ENCODE measurements at places on chromosomes 7 and 10.

GRCh38 chr10:96971324-96971723, 139.2 kb downstream of the LCOR start:
- DNase-seq: no peak

DNA sequence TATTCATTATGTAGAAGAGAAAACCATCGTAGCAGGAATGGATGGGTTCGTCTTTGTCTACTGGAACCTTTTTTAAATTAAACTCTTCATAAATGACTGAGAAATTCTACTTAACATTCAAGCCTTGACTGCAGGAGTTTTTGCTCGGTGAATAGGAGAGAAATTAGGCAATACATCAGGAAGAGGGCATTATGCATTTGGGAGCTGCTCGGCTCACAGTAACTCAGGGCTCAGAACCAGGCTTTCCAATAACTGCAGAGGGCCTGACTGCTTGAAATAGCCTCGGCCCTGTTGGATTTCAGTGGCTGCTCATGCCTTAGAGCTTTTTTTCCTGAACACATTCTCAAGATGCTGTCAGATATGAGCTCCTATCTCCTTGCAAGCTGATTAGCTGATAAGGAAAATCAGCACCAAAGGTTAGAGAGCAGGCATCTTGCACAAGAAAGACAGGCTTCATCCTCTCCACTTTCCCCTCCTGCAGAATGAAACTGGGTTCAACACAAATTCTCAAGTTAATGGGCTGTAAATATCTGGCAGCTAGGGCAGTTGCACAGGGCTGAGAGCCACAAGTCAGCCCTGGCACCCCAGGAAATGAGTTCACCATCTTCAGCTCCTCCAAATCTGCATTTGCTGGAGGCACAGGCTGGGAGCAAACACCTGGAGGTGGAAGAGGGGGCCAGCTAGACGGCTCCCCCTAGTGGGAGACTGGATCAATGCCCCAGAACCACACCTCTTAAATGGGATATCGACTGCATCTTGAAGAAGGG, 24.3 kb downstream of the TECTB start:
- DNase-seq: peak; percentile 57

DNA sequence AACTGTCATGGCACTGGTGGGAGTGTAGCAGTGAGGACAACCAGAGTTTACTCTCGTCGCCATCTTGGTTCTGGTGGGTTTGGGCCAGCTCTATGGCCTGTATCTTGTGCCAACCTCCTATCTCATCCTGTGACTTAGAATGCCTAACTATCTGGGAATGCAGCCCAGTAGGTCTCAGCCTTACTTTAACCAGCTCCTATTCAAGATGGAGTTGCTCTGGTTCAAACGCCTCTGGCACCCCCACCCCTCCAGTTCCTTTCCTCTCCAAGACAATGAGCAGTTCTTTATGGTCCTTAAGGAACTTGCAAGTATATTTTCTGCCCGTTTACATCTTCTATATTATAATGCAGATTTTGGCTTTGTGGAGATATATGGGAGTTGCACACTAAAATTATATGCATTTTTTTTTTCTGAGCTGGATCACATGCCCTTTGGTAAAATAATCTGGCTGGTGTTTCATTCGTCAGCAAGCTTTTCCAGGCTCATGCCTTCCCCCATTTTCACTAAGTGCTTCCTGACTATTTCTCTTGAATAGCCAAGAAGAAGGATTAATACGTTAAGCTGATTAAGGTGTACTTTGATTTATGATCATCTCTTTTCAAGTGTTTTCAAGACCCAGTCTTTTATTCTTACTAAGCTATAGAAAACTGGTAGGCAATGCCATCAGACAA, 11.2 kb upstream of the WIPF3 start:
- no peak for DNase-seq

- DNase-seq: no peak
Measured at GRCh38 chr7:30062587-30062986, 34.4 kb downstream of the PLEKHA8 start.

GRCh38 chr7:36161996-36162395, 8.9 kb downstream of the EEPD1 start:
- DNase-seq: no peak

DNA sequence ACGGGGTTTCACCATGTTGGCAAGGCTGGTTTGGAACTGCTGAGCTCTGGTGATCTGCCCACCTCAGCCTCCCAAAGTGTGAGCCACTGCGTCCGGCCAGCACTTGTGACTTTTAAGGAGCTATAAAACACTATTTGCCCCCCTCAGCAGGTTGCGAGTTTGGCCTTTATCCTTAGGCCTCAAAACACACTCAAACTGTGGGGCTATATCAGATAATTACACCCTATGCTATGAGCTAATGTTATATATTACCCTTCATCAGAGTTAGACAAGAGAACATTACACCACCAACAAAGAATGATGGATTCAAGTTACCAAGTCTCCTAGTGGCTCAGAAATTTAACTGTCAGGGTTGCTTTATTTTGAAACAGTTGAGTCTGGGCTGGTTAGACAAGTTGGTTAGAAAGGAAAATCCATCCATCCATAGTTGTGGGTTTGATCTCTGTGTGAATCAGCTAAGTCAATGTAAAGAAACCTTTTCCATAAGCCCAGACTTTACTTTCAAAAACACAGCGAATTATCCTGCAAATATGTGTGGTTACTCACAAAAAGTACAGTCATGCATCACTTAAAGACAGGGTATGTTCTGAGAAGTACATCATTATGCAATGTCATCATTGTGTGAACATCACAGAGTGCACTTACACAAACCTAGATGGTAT, 115.8 kb downstream of the SEMA3D start:
- no peak for DNase-seq

DNA sequence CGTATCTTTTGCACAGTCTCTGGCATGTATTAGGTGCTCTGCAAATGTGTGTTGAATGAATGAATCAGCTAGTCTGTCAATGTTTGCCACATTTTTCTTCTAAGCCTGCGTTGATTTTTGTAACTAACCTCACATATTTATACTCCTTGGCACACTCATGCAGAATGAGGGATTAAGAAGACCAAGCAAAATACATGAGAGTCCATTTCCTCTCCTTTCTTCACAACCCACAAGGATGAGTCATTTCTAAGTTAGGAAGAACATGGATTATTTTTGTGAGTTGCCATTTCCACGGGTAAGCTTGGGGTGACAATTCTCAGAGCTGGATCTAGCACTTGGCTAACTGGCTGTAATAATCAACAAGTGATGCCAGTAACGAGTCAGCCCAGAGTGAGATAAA, 158.8 kb downstream of the TWIST1 start:
- no peak for DNase-seq

- no peak for DNase-seq
Measured at GRCh38 chr10:30357075-30357801, 8.2 kb upstream of the MTPAP start.

DNA sequence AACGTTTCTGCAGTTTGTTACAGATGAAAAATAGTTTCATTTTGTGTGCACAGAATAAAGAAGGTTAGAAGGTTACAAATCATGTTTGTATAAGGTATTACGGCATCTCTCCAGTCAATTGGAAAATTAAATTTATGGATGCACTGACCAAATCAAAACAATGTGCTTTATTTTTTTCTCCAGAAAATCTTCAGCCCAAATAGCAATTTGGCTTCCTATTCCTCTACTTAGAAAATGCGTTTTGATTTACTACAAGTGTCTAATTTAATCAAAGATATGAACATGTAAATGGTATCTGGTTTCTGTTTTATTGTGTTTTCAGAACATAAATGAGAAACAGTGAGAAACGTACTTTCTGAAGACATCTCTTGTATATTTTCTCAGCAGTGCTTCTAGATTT, 63.4 kb downstream of the AGMO start:
- DNase-seq: no peak

DNA sequence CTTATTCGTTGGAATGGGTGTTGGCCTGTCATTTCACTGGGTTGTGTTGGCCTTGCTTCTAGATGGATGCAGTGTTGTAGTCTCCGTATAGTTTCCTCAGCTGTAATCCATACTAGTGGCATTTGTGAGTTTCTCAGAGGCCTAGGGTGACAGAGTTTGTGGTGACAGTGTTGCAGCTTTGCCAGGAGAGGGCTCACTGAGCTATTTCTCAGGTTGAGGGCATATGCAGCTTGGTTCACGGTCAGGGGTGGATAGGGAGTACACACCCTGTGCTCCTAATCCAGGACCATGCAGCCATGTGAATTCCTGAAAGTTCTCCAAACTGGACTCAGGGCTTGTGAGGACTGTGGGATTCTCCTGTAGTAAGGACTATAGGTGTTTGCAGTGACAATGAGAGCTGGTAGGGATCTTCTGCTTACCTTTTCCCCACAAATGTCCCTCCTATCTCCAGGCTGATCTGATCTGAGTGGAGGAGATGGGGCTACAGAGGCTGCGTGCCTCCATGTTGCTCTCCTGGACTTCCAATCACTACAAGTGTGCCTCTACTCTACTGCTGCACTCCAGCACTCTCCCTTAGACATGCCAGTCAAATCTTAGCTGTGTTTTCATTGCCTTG, 229.0 kb downstream of the STK31 start:
- DNase-seq: peak; percentile 52

GRCh38 chr7:155303897-155304296, 6.2 kb downstream of the INSIG1 start:
- DNase-seq: no peak

GRCh38 chr10:89164080-89164479, 43.0 kb downstream of the CH25H start:
- DNase-seq: no peak

GRCh38 chr7:130095812-130096211, 25.5 kb downstream of the KLHDC10 start:
- no peak for DNase-seq

DNA sequence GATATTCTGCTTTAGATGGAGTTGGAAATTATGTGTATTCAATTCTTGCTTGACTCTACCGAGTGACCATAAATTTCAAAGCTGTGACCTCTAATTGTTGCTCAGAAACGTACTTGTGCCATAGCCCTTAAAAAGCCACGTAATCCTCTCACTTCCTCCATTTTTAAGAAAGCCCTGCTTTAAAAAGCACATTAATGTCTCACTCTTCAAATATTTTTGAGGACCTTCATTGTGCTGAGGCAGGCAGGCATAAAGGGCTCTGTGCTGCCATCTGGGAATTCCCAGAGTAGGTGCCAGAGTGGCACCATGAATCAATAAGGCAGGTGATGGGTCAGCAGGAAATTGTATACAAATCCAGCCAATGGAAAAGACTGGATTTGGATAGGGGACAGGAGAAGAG, 97.7 kb upstream of the FAM204A start:
- no peak for DNase-seq

DNA sequence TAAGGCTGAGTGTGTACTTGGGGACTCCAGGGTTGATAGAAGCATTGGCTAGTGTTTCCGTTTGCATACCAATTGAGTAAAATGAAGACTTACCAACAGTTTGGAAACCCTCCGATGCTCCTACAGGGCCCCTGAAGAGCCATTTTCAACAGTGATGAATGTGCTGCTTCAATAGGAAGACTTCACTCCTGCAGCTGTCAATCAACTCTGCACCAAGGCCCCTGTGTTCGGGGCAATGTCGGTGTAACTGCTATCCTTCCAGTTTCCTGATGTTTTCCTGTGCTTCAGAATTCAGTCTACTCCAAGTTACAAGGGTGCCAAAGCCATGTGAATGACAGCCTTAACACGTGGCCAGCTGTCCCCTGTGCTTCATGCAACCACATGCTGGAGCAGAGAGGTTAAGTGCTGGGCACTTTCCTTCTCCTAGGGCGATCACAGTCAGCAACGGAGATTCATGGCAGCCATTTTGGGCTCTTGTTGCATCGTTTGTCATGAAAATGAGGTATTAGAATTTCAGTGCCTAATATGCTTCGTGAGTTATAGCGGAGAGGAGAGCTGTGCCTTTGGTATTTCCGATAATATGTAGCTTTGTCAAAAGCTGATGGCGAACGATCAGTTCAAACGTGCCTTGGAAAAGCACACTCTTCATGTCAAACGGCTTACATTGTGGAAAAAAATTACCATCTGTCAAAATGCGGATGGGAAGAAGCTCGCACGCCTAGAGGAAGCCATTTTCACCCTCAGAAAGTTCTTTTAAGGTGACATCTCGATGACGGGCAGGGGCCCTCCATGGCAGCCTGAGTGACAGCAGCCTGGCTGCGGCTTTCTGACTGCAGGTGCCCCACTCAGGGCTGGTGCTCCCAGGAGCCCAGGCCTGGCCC, 287.8 kb downstream of the ACTR3B start:
- no peak for DNase-seq

DNA sequence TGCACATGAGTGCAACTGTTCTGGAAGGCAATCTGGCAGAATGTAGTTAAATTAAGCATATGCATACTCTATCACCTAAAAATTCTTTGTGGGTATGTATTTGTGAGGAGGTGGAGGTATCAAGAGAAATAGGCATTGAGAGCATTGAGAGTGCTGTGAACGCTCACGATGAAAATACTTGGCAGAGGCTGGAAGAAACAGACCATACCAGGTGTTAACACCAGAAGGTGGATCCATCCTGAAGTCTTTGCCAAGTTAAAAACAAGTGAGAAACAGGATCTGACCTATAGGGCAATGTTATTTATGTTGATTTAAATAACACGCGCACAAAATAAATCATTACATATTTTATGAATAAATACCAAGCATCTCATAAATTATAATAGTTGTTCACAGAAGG, 311.6 kb downstream of the PCLO start:
- no peak for DNase-seq

DNA sequence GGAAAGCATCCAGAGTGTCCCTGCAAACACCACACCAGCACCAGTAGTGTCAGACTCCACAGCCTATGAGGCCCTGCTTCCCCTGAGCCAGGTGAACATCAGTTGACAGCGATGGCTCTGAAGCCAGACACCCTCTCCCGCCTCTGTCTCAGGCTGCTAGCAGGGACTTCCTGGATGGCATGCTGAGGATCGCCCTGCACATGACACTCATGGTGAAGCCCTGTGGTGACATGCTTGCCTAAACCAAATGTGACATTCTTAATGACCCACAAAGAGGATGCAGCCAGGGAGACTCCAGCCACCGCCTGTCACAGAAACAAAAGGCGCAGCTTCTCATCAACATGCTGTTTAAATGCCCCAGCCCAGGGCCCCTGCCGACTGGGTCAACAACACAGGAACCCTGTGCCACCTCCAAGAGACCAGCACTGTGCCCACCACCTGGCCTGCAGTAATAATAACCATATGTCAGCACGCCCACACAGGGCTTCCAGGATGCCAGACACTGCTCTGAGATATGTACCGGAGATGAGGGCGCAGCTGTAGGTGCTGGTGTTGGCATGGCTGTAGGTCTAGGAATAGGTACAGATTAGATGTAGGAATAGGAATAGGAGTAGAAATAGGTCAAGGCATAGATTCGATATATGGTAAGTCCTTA, 81.3 kb downstream of the GRID1 start:
- peak; percentile 2 for DNase-seq

DNA sequence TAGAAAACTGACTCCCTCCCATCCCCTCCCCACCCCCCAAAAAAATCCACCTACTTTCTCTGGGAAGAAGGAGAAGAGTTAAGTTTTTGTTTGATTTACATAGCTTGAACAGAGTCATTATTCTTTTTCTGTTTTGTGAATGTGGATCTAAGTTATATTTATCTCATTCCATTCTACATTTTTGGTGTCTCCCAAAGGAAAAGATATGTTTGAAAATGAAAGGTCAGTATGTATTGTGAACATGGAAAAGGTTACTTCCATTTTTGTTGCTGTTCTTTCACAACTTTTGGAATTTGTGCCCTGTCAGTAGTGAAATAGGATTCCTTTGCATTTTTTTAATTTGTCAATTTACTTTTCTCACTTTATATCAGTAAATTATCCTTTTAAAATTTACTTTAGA, 547.9 kb downstream of the SUGCT start:
- DNase-seq: no peak

GRCh38 chr7:75836798-75837197, 23.2 kb upstream of the CCL24 start:
- DNase-seq: no peak
